Activated naive CD4-positive, alpha-beta T cell treated with anti-CD3 and anti-CD28 coated beads, Interleukin-2, amount 50 U/mL, for 72 hours (primary cell): ENCODE measurements at places on chromosomes 1 and 21.

DNA sequence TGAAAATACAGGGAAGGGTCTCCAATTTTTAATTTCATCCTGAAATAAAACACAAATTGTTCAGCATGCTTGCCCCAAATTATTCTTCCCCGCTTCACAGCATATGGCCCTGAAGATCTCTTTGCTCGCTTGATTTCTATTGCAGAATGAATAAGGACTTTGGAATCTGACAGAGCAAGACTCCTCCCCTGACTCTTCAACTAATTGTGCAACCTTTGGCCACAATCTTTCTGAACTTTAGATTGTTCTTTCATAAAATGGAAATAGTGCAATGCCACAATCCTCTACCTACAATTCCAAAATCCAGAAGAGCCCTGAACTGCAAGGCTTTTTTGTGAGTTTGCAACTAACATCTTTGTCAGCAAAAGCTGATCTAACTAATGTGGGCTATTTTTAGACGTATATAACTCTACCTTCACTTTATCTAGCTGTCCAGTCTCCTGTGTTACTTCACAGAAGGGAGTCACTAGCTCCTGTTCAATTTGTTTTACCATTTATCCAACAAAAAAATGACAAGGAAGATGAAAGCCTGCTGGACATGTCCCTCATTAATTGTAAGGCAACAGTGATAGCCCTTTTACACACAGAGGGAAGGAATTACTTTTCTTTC lies 13.4 kb downstream of the RNASEL start:
- DNase-seq: no peak

GRCh38 chr1:171139890-171140289 lies 45.2 kb upstream of the FMO2 start:
- DNase-seq: no peak

DNA sequence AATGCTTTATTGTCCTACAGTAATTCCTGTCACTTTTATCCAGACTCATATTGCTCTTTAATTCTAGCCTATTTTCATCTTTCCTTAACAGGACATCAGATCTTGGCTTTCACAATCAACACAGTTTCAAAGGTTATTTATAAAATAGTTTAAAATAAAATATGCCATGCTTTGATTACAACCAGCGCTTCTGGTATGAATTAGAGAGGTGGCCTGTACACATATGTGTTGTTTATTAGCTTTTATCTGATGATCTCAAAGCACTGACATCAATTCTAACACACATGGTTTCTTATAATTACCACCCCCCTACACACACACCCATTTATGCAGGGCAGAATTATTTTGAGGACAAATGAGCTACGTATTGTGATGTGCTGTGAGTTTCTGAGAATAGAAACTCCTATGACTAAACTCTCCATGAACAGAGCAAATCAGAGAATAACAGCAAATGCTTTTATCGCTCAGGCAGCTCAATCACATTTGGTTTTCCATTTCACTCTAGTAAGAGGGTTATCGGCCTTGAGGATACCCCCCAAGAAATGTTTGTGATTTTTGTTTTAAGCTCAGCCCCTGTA lies 18.0 kb downstream of the CD247 start:
- DNase-seq: no peak

- DNase-seq: no peak
These were observed 31.8 kb downstream of the GADD45A start for GRCh38 chr1:67716800-67717199.

DNA sequence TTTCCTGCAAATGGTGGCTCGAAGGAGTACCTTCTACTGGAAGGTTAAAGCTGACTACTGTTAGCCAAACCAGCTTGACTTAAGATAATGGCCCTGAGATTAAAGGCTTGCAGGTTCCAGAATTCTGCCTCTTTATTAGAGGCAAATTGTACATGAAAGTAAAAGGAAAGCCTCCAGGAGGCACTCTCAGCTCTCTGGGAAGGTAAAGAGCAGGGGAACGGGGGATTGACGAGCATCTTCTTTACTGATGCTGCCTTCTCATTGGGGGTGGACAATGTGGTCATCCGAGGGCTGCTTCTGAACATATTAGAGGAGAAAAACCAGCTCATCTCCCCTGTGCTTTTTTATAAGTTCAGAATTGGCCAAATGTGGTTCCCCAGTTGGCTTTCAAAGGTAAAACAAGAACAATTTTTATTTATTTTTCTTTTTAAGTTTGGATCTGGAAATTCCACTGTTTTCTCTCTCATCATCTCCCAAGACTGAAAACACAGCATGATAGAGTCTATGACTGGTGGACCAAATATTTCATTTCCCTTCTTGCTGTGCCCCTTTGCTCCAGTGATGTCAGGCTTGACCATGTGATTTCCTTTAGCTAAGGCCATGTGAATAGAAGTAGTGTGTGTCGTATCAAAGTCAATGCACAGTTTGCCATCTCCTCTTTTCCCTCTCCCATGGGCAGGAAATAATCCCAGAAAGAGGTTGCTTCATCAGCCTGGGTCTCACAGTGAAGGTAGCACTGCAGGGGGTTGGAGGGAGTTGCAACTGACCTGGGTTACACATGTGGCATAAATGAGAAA lies 292.7 kb downstream of the PRDM2 start:
- no peak for DNase-seq

- no peak for DNase-seq
These were observed 162.2 kb upstream of the RAB4A start for GRCh38 chr1:229108598-229109201.

GRCh38 chr1:243542739-243543415 lies 287.0 kb downstream of the SDCCAG8 start:
- no peak for DNase-seq

GRCh38 chr1:10014016-10014415 lies 17.0 kb downstream of the RBP7 start:
- DNase-seq: no peak

GRCh38 chr1:170685166-170685565 lies 21.2 kb downstream of the PRRX1 start:
- DNase-seq: no peak

- DNase-seq: no peak
These were observed 51.5 kb downstream of the MIGA1 start for GRCh38 chr1:77830946-77831345.

GRCh38 chr1:98921817-98922216 lies 82.8 kb downstream of the PLPPR5 start:
- DNase-seq: no peak

DNA sequence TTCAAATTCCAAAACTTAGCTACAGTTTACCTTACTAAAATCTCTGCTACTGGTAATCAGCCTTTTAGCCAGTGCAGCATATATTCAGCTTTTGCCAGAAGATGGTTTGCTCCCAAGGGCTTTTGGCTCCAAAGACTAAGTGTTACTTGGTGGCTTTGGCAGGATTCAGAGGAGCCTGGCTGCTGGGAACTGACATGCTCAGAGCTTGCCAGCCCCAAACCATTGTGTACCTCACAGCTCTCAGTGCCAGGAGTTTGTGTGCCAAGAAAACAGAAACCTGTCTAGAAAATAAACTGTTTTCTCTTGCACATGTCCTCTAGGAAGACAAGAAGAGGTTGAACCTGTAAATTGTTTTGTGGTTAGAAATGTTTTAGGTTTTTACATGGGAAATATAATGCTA lies 315.9 kb downstream of the ST6GALNAC3 start:
- DNase-seq: no peak

DNA sequence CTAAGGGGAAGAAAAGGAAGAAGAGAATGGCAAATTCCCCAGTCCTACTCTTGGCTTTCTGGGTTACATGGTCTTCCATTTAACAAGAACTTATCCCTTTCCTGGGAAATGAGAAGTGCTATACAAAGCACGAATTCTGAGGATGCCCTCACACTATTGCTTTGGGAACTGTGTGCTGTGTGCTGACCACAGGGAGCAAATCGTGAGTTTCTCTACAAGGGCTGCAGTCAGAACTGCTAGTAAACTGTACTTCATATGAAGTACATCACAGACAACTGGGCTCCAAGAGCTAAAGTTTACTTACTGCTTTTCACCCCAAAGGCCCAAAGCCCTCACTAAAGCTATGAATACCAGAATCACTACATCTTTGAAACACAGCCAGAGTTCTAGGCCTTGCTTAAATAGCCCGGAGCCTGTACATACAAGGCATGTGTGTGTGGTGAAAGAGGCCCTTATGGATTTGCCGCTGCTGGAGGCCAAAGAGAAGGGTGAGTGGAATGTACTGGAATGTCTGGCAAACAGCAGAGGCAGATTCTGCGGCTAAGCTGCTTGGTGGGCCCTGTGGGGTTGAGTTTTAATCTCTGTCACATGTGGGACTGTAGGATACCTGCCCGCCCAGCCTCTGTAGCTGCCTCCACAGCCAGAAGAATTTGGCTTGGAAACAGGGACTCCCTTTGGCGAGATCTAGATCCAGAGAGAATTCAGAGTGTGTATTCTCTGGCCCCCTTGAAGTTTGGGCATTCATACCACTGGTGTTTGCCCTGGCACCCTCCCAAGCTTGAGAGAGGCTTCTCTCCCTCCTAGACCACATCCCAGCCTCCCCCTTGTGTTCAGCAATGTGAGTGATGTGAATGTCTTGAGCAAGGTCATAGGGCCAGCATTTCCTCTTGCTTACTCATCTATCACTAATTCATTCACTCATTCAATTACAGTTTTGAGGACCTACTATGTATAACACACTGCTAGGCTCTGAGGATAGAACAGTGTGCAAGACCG lies 21.9 kb upstream of the TRIM67 start:
- no peak for DNase-seq

DNA sequence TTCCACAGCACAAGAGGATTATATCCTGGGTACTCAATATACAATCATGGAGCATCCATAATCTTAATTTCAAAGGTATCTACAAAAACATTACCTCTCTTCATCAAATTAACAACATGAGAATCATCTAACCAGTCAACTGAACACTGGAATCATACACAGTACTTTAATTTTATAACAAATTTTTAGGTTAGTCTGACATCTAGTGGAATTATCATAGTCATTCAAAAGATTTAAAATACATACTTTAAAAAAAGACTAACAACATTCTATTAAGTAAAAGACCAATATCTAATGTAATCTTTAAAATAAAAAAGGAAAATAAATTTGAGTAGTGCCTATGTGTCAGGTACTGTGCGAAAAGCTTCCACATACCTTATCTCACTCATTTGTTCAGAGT lies 16.8 kb upstream of the SH3GLB1 start:
- DNase-seq: no peak

- no peak for DNase-seq
These were observed 34.6 kb upstream of the NID1 start for GRCh38 chr1:236099355-236099974.

DNA sequence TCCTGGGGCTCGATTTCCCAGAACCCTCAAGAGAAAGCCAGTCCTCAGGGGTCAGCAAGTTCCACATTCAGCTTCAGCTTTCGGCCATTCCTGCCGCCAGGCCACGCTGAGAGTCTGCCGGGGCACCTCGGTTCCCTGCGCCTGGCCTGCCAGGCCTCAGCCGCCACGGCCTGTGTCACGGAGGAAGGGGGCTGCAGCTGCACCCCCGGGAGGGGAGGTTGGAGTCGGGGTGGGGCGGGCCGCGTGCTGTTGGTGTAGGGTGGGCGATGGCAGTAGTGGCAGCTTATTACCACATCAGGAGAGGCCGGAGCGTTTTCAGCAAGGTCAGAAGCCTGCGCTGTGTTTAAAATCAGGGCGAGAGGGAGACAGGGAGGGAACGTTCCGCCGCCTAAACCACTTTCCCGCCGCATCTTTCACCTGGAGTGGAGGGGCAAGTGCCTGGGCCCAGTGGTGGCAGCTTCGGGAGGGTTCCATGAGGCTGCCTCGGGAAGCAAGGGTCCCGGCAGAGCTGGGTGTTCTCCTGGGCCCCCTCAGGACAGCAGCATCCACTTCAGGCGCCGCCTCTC lies 68.5 kb upstream of the TRAPPC10 start:
- no peak for DNase-seq

DNA sequence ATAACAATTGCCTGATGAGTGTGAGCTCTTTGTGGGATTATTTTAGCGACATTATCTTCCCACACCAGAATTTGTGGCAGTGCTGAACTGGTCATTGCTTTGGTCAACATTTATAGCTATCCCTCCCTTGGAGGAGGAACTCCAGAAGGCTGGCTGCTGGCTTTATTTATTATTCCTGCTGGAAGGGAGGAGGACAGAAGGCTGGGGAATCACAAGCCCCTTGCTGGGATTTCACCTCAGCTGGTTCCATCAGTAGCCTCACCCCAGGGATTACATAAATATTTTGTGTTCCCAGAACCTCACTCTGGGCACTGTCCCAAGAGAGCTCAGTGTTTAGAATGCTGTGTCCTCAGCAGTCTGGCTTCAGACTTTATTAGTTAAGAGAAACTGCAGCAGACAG lies 102.8 kb upstream of the C1orf21 start:
- no peak for DNase-seq

DNA sequence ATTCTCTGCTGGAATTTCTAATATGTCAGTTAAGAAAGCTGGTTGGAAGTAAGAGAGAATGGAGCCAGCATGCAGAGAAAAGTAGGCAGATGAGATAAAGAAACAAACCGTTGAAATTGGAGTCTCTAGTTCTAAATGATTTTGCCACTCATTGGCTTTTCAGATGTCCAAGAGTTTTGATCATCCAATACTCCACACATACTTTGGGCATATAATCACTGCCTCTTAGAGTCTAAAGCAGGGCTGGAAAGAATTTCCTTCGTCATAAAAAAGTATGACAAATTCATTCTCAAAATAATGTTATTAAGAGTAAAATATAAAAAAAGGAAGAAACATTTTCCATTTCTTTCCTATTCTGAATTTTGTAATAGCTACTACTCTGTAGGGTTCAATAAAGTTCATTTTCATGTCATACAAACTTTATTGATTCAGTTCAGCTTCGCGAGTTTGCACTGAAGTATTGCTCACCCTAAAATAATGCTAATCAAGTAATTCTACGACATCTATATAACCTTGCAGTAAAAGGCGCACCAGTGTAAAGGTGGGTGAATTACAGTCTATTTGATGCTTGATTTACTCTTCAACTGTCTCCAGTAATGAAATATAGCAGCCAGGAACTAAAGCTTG lies 1556.6 kb downstream of the NCAM2 start:
- no peak for DNase-seq

DNA sequence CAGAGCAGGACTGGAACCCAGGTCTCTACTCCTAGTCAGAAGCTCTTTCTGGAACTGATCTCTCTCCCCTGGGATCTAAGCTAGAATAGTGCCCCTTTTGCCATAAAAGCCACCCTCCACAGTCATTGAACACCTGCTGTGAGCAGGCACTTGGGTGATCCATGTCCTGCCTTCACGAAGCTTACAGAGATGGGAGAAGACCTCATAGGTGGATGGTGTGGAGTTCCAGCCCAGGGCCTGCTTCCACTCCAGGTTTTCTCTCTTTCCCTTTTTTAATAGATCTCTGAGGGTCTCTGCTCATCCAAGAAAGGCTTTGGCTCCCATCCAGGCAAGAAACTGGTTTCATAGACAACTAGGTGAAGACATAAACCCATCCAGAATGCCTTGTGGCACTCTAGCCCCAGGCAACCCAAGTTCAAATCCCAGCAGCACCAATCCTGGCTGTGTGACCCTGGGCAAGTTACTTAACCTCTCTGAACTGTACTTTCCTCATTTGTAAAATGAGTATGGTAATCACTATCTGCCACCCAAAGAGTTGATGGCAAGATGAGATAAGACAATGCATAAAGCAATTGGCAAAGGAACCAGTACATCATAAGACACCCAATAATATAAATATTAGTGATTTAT lies 46.4 kb upstream of the TMEM51 start:
- no peak for DNase-seq

- no peak for DNase-seq
These were observed 287.8 kb downstream of the RRAGC start for GRCh38 chr1:38571726-38572125.
